Body of pancreas (tissue), 4 donors: ENCODE measurements at places on chromosomes 16 and 17. TPM values are rescaled to one million over a fixed set of nuclear protein-coding genes. Genes with fewer than 3 reads are reported as not detected.

DNA sequence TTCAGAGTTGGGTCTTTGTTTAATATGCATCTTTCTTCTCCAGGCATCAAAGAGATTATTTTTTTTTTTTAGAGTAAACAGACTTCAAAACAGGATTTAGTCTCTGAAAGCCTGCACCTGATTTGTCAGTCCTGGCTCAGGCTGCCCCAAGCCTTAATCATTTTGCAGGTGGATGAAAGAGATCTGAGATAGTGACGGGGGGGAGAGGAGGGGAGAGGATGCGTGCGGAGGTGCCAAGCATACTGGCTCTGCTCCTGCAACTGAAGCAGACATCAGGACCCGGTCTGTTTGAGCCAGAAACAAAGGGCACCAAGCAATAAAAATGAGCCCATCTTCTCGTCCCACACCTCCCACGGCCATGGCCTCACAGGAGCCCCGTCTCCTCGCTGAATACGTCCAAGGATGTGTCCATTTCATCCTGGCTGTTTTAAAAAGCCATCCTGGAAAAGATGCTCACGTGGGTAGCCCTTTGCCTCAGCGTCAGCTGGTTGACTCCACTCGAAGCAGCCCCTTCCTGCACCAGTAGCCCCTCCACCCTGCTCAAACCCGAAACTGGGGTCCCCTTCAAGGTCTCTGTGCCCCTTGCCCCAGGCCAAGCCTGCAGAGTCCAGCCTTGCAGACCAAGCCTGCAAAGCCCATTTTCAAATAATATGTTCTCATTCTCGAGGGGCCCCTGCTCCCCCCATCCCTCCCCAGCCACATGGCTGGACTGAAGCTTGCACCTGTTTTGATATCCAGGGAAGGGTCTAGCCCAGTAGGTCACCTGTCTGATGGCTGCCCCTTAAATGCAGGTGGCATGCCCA is 84.8 kb upstream of the TNRC6C start:
- H3K27ac ChIP-seq: no peak overlapping the region
- no peaks in the 10 kb centered on the region for H3K36me3 ChIP-seq
- DNase-seq: no peak
- H3K27me3 ChIP-seq: no peaks in the 10 kb centered on the region

Gene IRX3
- total RNA-seq: 1.6 TPM

GRCh38 chr16:63530208-63530607 is 1494.0 kb upstream of the CDH8 start:
- H3K36me3 ChIP-seq: no peaks in the 10 kb centered on the region
- DNase-seq: no peak
- no peak overlapping the region for H3K4me3 ChIP-seq
- H3K27me3 ChIP-seq: no peaks in the 10 kb centered on the region

GRCh38 chr17:17200831-17201230 is 5.3 kb downstream of the PLD6 start:
- DNase-seq: no peak
- no peak overlapping the region for H3K27ac ChIP-seq
- H3K36me3 ChIP-seq: no peaks in the 10 kb centered on the region
- H3K4me3 ChIP-seq: no peak overlapping the region

Gene CES1
- total RNA-seq: 4.2 TPM

- H3K27me3 ChIP-seq: no peaks in the 10 kb centered on the region
- no peak overlapping the region for H3K27ac ChIP-seq
- H3K36me3 ChIP-seq: no peaks in the 10 kb centered on the region
- peaks cover 9% of the 10 kb centered on the region for H3K4me1 ChIP-seq
- no peak overlapping the region for H3K4me3 ChIP-seq
These were observed 59.8 kb downstream of the NEUROD2 start for GRCh38 chr17:39547713-39548478.

DNA sequence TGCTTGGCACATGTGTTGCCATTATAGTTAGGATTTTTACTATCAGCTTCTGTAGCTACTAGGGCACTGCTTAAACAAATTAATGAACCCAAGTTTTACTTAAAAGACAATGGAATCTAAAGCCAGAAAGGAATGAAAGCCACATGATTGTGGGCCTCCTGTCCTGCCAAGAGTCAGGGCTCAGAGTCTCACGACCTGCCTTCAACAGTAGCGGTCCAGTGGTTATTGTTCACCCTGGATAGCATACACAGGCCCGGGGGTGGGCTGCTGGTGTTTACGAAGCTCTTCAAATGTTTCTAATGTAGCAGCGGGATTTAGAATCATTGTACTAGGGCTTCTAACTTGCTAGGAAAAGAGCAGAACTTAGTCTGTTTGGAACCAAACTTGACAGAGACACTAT is 7.8 kb downstream of the GABARAPL2 start:
- H3K4me3 ChIP-seq: no peak overlapping the region
- DNase-seq: no peak
- peaks cover 13% of the 10 kb centered on the region for H3K36me3 ChIP-seq
- peaks cover 4% of the 10 kb centered on the region for H3K4me1 ChIP-seq
- no peak overlapping the region for H3K27ac ChIP-seq

Gene KRTAP9-4
- total RNA-seq: not detected

GRCh38 chr17:19285213-19285900 is 48.2 kb downstream of the EPN2 start:
- no peak overlapping the region for H3K27ac ChIP-seq
- no peak for DNase-seq
- H3K27me3 ChIP-seq: no peaks in the 10 kb centered on the region
- H3K4me3 ChIP-seq: no peak overlapping the region
- H3K4me1 ChIP-seq: no peaks in the 10 kb centered on the region

- no peaks in the 10 kb centered on the region for H3K27me3 ChIP-seq
- no peaks in the 10 kb centered on the region for H3K36me3 ChIP-seq
- H3K4me3 ChIP-seq: no peak overlapping the region
- H3K4me1 ChIP-seq: peaks cover 23% of the 10 kb centered on the region
- DNase-seq: no peak
These were observed 21.5 kb downstream of the TMEM235 start for GRCh38 chr17:78252701-78253635.

Gene CHTF18
- total RNA-seq: 7.5 TPM

Gene ENPP7
- not detected for total RNA-seq

Gene AGRP
- not detected for total RNA-seq

DNA sequence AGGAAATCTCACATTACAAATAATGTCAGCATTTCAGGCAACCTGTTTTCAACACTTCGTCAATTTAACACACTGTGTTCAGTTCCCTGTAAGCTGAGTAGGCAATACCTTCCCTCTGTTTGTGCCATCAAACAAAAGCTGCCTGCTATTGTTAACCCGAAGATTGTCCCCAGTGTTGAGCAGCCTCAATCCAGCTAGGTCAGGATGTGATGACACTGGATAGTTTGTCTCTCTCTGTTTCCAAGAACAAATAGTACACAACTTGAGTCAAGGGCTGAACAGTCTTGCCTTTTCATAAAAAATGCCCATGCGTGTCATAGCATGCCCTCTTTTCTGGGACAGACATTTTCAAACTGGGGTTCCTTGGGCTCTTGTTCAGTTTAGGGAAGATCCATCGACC is 36.4 kb downstream of the HSD17B2 start:
- no peak for DNase-seq
- H3K4me3 ChIP-seq: no peak overlapping the region
- no peaks in the 10 kb centered on the region for H3K36me3 ChIP-seq
- no peak overlapping the region for H3K27ac ChIP-seq

Gene RAP1GAP2
- total RNA-seq: 21.8 TPM

Gene CDH13
- not detected for total RNA-seq

DNA sequence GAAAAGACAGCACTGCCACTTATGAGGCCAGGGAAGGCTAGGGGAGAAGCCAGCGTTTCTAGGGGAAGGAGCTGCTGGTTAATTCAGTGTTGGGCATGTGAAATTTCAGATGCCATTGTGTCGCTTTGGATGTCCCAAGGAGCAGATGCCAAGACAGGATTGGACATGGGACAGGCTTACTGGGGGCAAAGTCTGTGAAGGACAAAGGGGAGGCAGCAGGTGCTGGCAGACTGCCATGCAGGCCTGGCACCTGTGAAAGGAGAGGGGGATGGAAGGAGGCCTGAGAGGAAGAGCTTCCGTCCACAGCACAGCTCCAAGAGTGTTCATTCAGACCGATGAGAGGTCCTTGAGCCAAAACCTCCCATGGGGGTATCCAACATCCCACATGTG is 255.5 kb upstream of the RPL38 start:
- H3K4me3 ChIP-seq: no peak overlapping the region
- peaks cover 26% of the 10 kb centered on the region for H3K4me1 ChIP-seq
- DNase-seq: peak; percentile 33
- H3K36me3 ChIP-seq: no peaks in the 10 kb centered on the region

DNA sequence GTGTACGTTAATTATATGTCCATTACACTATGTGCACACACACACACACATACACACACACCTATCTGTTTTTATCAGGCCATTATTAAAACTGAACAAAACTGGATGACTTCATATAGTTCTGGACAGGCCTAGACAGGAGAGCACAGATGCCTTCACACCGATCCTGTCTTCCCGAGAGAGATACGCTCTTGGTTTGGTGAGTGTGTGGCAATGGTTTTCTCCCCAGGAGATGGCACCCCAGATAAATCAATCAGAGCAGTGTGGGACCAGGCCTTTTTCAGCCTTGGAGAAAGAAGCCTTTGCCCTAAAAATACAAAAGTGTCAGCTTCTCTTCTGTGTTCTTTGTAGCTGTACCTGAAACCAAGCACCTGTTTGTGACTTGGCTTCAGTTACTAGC is 83.7 kb downstream of the CPPED1 start:
- H3K36me3 ChIP-seq: no peaks in the 10 kb centered on the region
- no peak overlapping the region for H3K4me3 ChIP-seq
- H3K27ac ChIP-seq: no peak overlapping the region
- H3K27me3 ChIP-seq: no peaks in the 10 kb centered on the region
- no peaks in the 10 kb centered on the region for H3K4me1 ChIP-seq

Gene SLFN14
- not detected for total RNA-seq

GRCh38 chr17:2814481-2815341 is 18.5 kb downstream of the RAP1GAP2 start:
- H3K4me3 ChIP-seq: no peak overlapping the region
- no peaks in the 10 kb centered on the region for H3K4me1 ChIP-seq
- no peaks in the 10 kb centered on the region for H3K36me3 ChIP-seq
- H3K27ac ChIP-seq: no peak overlapping the region
- H3K27me3 ChIP-seq: no peaks in the 10 kb centered on the region

Gene CDH8
- not detected for total RNA-seq

DNA sequence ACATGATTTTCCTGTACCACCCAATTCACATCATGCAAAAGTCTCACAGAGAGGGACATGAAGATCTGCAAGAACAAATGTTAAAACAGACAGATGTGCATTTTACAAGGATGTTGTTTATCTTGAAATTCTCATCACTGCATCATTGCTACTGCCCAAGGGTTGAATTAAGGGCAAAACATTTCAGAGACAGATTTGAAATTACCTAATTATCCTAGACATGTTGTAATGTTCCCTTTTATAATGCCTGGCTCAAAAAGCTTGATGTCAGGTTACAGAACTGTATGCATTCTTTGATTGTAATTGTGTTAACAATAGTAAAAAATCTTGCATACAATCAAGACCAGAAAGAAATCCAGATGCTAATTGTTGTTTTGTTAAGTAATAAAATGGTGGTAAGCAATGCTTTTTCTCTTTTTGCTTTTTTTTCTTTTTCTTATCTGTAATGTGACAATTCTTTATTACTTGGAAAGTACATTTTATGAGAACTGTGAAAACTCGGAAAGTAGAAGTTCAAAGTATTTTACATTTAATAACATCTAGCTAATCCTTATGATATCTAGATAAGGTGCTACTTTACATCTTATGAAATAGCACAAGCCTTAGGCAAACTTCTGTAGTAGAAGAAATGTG is 3.6 kb upstream of the DUSP14 start:
- H3K27me3 ChIP-seq: no peaks in the 10 kb centered on the region
- peaks cover 18% of the 10 kb centered on the region for H3K4me1 ChIP-seq
- DNase-seq: no peak

Gene PTX4
- total RNA-seq: not detected

GRCh38 chr16:24668481-24669061 is 60.9 kb upstream of the TNRC6A start:
- H3K36me3 ChIP-seq: no peaks in the 10 kb centered on the region
- H3K27ac ChIP-seq: no peak overlapping the region
- no peaks in the 10 kb centered on the region for H3K27me3 ChIP-seq
- peak; percentile 17 for DNase-seq
- no peak overlapping the region for H3K4me3 ChIP-seq

GRCh38 chr17:80485846-80486245 is 9.4 kb upstream of the NPTX1 start:
- no peaks in the 10 kb centered on the region for H3K27me3 ChIP-seq
- H3K27ac ChIP-seq: no peak overlapping the region
- DNase-seq: no peak

GRCh38 chr17:75205037-75205792 is at the start of gene NUP85:
TSS of gene NUP85 (plus strand) at chr17:75205679. CDS start at chr17:75205762, 83 bp downstream.
- peaks cover 20% of the 10 kb centered on the region for H3K4me1 ChIP-seq
- H3K27me3 ChIP-seq: no peaks in the 10 kb centered on the region
- peak within 1 kb of the TSS; percentile 91 for H3K27ac ChIP-seq
- DNase-seq: peak; percentile 93
- no peaks in the 10 kb centered on the region for H3K36me3 ChIP-seq
- H3K4me3 ChIP-seq: peak within 1 kb of the TSS; percentile 73

GRCh38 chr17:41865596-41865893 is 322 bp upstream of the KLHL11 start:
- no peak for DNase-seq
- no peak overlapping the region for H3K4me3 ChIP-seq
- H3K27me3 ChIP-seq: no peaks in the 10 kb centered on the region
- peaks cover 29% of the 10 kb centered on the region for H3K4me1 ChIP-seq
